ENCODE measurements at places on chromosomes 6 and 20. TPM values are rescaled to one million over a fixed set of nuclear protein-coding genes. Genes with fewer than 3 reads are reported as not detected.

Gene ENPP4
- 26.6 TPM for total RNA-seq

Gene NKX2-2
- total RNA-seq = not detected

Gene EBF4
- total RNA-seq = 20.4 TPM

Gene PRRT1
- total RNA-seq = 0.54 TPM

GRCh38 chr20:51019656-51020592, 3.0 kb downstream of the KCNG1 start:
- H3K4me3 ChIP-seq = no peak overlapping the region
- no peaks in the 10 kb centered on the region for H3K36me3 ChIP-seq
- H3K27ac ChIP-seq = no peak overlapping the region
- H3K27me3 ChIP-seq = peaks cover 14% of the 10 kb centered on the region

GRCh38 chr6:1849691-1850090, 240.0 kb downstream of the FOXC1 start:
- no peaks in the 10 kb centered on the region for H3K36me3 ChIP-seq
- no peak overlapping the region for H3K4me3 ChIP-seq
- no peak overlapping the region for H3K27ac ChIP-seq
- no peaks in the 10 kb centered on the region for H3K4me1 ChIP-seq
- no peaks in the 10 kb centered on the region for H3K27me3 ChIP-seq

DNA sequence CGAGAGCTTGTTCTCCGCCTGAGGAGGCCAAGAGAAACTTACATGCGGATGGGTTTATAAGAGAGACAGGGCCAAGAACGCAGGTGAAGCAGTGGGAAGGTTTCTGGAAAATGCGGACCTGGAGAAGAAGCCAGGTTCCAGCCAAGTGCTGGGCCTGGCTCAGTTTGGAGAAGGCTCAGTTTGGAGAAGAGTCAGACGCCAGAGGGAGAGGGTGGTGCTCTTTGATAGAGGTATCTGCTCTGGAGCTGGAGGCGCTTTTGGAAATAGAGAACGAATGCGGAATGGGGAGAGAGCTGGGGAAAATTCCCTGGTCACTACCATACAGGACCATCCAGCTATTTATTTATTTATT, 753 bp downstream of the RSPH9 start:
- peaks cover 13% of the 10 kb centered on the region for H3K4me1 ChIP-seq
- H3K4me3 ChIP-seq = peak overlapping the region; percentile 44
- no peak for DNase-seq
- H3K36me3 ChIP-seq = peaks cover 7% of the 10 kb centered on the region
- no peaks in the 10 kb centered on the region for H3K27me3 ChIP-seq

DNA sequence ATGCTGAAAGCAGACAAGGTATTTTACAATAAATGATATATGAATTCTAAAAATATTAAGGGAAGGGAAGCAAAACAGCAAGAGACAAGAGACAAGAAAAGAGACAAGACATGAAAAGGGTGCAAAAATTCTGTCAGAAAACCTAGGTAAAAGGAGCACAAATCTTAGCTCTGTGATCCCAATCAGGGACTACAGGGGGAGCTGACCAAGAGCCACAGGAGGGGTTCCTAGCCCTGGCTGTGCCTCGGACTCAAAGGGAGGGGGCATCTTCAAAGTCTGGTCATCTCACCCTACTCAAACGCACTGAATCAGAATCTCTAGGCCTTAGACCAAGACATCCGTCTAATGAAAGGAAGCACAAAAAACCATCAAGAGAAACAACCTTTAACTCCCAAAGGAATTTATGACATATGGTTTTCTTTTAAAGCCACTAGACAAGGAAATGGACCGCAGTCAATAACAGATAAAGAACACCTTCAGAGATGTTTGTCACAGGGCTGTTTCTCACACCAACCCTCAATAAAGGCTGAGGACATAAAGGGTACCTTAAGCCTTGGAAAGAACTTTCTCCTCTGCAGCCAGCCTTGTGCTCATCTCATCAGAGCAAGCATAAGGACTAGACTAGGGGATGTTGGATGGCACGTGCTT, 130.4 kb upstream of the CDYL start:
- H3K36me3 ChIP-seq = no peaks in the 10 kb centered on the region
- peaks cover 9% of the 10 kb centered on the region for H3K4me1 ChIP-seq
- H3K27ac ChIP-seq = no peak overlapping the region
- H3K27me3 ChIP-seq = no peaks in the 10 kb centered on the region
- no peak for DNase-seq
